NCI-H187 (cell line): ENCODE measurements at places on chromosomes 5 and 9.

GRCh38 chr9:136367296-136368145, 4.0 kb upstream of the DNLZ start:
- no peak for DNase-seq

GRCh38 chr5:87081511-87082372, 185.9 kb upstream of the RASA1 start:
- DNase-seq, result no peak

- DNase-seq, result no peak
Observed at GRCh38 chr9:16184964-16185646, 632.3 kb downstream of the CCDC171 start.

GRCh38 chr9:126532019-126532462, 81.7 kb upstream of the LMX1B start:
- DNase-seq, result no peak
